ENCODE measurements at places on chromosomes 12 and 14.

DNA sequence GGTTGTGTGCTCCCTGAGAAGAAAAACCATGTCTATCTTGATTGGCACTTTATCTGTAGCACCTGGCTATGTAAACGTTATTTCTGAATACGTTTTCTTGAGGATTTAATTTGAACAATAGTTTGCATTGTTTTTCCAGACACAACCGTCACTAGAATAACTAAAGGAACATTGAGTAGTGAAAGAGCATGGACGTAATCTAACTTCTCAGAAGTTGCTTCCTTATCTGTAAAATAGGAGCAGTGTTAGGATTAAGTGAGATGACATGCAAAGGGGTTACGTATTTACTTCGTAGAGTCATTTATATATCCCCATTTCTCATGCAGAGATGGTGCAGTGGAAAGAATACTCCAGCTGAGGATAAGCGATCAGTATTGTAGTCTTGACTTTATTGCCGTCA lies 8.1 kb downstream of the AEBP2 start:
- no peak for DNase-seq

GRCh38 chr12:57765003-57765697 lies 1.7 kb downstream of the CYP27B1 start:
- DNase-seq: peak; percentile 52

GRCh38 chr14:69131176-69131575 lies 21.7 kb downstream of the DCAF5 start:
- DNase-seq: no peak

DNA sequence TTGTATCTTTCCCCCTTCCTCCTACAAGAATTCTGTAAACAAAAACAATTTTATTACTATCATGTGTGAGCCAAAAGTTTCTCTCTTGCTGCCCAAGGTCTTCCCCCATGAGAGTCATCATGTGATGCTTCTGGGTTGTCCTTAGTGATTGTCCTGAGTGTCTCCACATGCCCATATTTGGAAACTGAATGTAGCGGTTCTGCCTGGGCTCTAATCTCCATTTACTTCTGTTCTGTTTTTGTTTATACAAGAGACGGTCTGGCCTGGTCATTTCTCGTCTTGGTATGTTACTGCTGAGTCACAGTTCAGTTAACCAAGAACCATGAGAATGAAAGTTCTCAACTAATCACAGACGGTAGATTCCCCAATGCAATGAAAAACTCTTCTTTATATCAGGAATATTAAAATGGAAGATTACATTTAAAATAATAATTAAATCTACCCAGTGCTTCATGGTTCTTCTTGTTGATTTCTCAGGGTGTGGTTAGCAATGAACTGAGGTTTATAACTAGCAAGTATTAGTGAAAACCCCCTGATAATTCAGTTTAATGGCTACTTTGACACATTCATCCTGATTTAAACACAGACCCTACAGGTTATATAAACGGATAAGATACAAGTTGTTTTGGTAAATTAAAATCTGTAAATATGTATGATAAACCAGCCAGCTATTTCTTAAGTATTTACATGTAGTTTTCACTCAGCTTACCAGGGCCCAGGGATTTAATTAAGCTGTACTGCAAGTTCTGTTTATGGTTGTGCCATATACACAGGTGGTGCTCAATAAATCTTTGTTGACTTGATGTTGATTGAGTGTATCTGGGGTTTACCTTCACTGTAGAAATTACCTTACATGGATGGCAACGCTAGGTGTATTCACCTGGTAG lies 81.1 kb downstream of the PELI2 start:
- no peak for DNase-seq

DNA sequence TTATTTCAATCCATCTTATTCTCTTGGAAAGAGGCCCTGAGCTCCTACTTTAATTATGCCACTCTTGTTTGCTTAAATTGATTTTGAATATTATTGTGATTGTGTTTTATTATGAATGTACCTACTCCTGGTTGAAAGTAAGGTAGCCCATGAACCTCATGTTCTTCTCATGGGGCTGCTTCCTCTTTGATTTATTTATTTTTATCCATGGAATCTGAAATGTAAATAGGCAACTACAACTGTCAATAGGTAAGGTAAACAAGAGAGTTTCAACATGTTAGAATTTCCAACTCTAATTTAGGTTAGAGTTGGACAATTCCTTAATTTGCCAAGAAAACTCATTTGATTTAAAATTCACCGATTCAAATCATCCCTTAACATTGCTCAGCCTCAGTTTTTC lies 16.2 kb downstream of the TPH2 start:
- no peak for DNase-seq

- DNase-seq: no peak
Observed at GRCh38 chr12:57864442-57865083, 18.0 kb upstream of the CTDSP2 start.

- DNase-seq: no peak
Observed at GRCh38 chr14:24390701-24391468, 7.9 kb upstream of the NYNRIN start.

DNA sequence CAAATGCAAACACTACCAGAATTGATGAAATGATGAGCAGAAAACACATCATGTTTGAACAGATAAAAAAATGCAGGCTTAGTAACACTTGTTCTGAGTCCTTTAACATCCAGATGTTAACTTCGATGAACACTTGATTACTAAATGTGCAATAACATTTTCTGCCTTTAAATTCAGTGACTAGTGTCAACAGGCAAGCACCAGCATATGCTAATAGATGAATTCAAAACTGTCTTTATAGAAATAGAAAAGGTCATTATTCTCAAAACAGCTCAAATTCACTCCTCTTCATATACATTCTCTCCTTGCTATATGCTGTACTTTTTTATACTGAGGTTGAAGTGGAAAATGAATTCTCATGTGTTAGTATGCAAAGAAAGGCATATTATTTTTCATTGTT lies at the start of gene TAS2R19:
TAS2R19 (minus strand) TSS at position 101 of the 400 bp plus-strand sequence; CDS start at position 52, 49 bp downstream.
- DNase-seq: no peak

DNA sequence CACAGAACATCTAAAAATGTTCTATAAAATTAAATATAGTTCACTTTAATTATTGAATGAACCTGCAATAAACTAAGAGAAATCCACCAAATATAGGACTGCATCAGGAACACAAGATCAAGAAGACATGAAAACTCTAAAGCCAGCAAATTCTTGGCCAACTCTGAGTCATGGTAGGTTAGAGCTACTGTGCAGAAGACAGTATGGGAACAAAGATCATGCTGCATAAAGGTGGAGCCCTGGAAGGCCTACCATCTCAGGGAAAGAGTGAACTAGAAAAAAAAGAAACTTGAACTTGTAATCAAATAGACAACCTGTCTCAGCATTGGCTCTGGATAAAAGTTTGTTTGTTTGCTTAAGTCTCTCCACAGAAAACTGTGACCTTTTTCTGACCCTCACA lies 66.9 kb upstream of the CNOT2 start:
- DNase-seq: no peak

GRCh38 chr14:33790996-33791395 lies 159.9 kb downstream of the EGLN3 start:
- DNase-seq: no peak

- no peak for DNase-seq
Observed at GRCh38 chr14:68786491-68787091, 6.3 kb downstream of the ZFP36L1 start.

DNA sequence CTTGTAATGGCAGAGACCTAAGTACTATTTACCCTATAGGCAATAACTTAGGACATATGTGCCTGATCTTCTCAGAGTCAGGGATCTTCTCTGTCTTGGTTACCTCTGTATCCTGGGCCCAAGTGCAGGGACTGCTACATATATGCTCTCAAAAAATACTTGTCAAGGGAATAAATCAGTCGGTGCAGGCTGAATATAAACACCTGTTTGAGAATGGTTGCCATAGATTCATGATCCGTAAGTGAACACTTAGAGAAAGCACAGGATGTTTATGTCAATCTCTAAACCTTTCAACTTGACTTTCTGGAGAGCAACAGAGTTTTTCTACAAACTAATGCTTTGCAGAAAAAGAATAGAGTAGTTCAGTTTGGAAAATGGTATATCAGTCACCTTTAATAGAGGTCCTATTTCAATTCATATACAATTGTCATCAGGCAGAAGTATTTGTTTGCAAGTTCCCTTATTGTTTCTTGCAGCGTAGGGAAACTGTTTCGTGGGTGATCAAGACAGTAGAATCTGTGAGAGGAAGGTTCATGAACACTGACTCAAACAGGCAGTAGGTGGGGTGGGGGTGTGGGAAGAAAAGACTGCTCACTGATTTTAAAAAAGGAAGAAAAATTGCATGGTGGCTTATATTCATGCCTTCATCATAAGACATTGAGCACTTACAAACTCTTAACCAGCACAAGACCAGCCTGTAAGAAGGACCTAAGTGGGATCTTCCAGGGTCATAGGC lies 6.0 kb upstream of the UBE2N start:
- DNase-seq: no peak

GRCh38 chr12:3544296-3544965 lies 53.4 kb downstream of the PRMT8 start:
- no peak for DNase-seq

DNA sequence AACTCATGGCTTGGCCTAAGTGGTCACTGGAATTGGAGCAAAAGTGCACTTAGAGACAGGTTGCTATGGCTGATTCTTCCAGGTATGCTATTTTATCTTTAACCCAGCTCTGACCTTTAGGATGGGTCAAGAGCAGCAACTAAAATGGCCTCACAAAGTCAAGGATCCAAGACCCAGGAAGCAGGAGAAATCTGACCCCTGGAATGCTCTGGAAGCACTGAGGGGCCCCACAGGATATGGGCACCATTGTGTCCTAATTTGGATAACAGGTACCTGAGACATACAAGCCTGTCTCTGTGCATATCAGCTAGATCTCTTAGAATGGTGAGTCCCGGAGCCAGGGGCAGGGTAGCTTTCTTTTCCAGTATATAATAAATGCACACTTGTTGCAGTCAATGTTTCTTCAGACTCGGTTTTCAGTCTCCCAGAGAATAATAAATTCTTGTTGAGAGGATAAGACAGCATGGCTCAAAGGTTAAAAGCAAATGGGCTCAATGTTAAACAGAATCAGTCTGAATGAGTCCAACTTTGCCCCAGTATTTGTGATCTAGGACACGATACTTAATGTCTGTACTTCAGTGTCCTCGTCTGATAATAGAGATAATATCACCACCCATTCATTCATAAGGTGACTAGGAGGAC lies 29.3 kb upstream of the TMCC3 start:
- no peak for DNase-seq

DNA sequence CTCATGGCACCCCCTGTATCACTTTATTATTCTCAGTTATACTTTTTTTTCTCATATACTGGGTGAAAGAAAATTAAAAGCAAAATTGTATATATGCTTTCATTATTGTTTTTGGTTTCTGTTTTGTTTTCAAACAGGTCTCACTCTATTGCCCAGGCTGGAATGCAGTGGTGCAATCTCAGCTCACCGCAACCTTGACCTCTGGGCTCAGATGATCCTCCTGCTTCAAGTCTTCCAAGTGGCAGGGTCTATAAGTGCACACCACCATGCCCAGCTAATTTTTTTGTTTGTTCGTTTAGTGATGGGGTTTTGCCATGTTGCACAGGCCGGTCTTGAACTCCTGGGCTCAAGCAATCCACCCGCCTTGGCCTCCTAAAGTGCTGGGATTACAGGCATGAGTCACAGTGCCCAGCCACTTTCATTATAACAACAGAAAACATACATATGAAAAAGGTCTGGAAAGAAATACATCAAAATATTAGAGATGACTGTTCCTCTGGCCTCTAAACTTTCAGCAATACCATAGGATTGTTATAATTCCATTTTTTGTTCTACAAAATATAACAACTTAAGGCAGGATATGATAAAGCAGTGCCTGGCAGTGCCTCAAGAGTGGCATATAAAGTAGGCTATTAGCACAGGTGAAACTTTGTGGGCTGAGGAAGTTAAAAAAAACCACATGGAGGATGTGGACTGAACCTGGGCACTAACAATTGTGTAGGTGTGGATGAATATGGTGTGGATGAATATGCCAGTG lies 5.8 kb upstream of the NTN4 start:
- DNase-seq: no peak

DNA sequence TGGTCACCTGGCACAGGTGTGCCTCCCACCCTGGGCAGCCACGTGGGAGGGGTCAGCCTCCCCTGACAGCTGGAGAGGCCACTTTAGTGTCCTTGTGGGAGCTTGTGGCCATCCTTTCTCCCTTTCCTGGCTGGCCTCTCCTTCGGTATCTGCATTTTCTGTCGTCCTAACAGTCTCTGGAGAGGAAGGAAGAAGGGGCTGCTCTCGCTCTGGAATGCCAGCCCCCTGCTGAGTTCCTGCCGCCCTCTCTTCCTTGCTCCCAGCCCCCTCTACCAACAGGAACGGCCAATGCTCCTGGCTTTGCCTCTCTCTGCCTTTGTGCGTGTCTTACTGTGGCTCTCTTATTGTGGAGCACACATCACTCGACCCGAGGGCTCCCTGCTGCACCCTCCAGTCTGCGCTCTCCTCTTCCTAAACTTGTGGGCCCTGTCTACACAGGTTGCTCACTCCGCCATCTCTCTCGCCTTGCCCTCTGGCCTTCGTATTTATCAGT lies 70.8 kb downstream of the FBXL14 start:
- no peak for DNase-seq

DNA sequence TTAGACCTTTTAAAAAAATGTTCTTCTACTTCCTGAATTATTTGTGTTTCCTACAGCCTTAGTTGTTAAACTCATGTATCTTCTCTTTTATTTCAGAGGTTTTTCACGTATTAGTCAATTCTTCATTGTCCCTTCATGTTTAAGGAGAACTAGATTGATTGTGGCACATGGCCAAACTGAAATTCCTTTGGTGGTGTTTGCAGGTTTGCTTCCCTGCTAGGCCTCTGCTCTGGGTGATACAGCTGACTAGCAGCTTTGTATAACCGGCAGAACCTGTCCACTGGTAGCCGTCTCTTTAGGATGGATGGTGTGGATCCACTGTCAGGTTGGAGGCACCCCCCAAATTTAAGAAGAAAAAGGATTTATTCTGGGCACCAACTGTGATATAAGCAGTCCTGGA lies 262.1 kb downstream of the FBXL14 start:
- no peak for DNase-seq

DNA sequence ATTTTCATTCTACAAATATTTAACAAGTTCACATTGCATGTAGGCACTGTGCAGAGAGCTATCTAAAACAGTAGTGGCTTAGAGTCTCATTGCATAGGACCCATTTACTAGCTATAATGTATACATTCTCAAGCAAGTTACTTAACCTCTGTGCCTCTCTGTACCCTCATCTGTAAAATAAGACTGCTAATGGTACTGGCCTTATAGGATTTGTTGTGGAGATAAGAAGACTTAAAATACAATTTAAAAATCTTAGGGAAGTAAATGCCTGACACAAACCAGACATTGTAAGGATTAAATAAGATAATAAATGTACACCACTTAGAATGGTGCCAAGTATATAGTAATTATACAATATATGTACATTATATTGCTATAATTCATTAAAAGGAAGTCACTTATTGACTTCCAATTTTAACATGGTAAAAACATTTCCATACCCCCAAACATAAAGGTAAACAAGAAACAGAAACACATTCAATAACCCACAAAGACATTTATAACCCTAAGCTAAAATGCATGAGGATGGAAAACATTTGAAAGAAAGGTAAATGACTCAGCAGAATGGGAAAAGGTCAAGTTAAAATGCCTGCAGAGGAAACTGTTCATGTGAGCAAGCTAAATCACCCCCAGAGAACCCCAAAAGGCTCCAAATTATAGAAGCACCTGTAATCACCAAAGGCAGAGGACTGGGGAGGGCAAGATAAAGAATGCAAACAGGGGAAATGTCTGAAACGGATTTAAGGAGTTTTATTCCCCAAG lies 30.8 kb downstream of the RPS6KA5 start:
- DNase-seq: no peak

GRCh38 chr14:35220027-35220676 lies 72.0 kb upstream of the PSMA6 start:
- no peak for DNase-seq

GRCh38 chr12:3223601-3224529 lies 146.7 kb downstream of the TSPAN9 start:
- DNase-seq: no peak
